ENCODE measurements at places on chromosomes 12 and 14.

GRCh38 chr14:38186216-38186615 is 21.5 kb upstream of the SSTR1 start:
- DNase-seq, result no peak

DNA sequence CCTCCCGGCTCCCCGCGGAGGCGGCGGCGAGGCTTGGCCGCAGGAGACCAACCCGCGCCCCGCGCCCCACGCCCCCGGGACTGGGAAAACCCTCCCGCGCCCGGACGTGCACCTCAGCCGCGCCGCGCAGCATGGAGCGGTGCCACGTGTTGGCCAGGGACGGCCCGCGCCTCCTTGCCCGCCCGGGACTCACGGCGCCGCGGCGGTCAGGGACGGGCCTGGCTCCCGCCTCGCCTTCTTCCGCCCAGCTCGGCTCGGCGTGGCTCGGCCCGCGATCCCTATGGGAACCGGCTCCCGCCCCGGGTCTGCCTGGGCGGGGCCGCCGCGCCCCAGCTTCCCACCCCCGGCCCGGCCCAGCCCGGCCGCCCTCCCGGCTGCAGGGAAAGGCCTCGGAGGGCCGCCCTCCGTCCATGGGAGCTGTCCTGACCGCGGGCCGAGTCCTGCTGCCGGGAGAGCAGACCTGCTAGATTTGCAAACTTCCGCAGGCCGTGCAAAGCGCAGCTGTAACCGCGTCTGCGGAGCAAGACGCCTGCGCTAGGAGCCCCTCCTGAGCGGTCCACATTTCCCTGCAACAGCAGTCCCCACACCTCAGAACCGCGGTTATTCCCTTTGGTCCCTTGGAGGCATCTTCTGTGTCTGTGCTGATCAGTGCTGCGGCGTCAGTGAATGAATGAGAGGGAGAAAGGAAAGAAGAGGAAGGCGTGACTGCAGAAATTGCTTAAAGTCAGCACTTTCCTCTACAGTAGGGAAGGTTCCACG is at the start of gene CDKL1:
Gene CDKL1, minus strand, starts transcription at position 251 of the 759 bp plus-strand sequence. CDS start 1,013 bp downstream, outside the sequence.
- DNase-seq, result peak; percentile 45

- no peak for DNase-seq
Observed at GRCh38 chr12:5503774-5504173, 71.9 kb downstream of the NTF3 start.

- no peak for DNase-seq
Observed at GRCh38 chr12:87861791-87862190, 167.4 kb downstream of the C12orf50 start.

GRCh38 chr12:122834104-122834920 is 945 bp upstream of the HIP1R start:
- no peak for DNase-seq

GRCh38 chr14:45201905-45202304 is 51.1 kb downstream of the MIS18BP1 start:
- no peak for DNase-seq

DNA sequence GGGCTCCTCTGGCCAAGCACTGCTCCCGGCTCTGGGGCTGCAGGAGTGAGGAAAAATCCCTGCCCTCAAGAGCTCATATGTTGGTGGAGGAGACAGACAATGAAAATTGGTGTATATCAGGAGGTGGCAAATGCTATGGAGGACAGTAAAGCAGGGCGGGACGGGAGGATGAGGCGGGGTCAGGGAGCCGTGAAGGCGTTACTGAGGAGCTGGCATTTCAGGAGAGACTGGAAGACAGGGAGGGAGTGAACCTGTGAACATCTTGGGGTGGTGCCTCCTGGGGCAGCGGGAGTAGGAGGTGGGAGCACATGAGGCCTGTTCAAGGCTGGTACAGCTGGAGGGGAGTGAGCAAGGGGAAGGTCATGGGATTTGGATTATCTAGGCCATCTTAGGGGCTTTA is 26.6 kb downstream of the TSPAN9 start:
- DNase-seq, result no peak

DNA sequence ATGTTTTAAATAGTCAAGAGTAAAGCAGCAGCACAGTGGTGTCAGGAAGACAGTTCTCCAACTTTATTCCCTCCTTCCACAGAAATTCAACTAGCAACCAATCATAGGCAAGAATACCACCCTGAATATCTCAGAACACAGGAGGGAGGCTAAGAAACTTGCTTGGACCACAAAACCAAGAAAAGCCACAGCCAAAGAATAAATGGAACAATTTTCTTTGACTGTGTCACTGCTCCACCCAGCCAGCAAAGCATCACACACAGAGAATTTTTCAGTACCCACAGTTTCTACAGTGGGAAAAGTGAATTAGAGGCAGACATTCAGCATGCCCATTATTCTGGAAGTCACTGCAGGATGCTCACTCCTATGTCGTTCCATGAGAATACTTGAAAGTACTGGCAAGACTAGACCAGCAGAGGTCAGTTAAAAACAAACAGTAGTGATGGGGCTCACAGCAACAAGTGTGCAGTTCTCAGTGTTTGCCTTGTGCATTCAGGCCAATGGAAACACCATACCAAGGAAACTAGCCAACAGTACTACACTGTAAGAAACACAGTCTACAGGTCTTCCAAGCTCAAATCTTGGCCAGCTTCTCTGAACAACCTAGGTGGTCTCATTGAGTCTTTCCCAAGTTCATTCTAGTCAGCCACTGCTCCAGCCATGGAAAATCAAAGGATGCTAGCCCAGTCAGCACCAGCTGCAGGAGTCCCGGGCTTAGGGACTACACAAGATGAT is 56.8 kb upstream of the FOXG1 start:
- DNase-seq, result no peak

GRCh38 chr12:91377436-91377835 is 194.8 kb upstream of the DCN start:
- no peak for DNase-seq

- DNase-seq, result no peak
Observed at GRCh38 chr14:67269298-67270060, 28.2 kb downstream of the PALS1 start.

DNA sequence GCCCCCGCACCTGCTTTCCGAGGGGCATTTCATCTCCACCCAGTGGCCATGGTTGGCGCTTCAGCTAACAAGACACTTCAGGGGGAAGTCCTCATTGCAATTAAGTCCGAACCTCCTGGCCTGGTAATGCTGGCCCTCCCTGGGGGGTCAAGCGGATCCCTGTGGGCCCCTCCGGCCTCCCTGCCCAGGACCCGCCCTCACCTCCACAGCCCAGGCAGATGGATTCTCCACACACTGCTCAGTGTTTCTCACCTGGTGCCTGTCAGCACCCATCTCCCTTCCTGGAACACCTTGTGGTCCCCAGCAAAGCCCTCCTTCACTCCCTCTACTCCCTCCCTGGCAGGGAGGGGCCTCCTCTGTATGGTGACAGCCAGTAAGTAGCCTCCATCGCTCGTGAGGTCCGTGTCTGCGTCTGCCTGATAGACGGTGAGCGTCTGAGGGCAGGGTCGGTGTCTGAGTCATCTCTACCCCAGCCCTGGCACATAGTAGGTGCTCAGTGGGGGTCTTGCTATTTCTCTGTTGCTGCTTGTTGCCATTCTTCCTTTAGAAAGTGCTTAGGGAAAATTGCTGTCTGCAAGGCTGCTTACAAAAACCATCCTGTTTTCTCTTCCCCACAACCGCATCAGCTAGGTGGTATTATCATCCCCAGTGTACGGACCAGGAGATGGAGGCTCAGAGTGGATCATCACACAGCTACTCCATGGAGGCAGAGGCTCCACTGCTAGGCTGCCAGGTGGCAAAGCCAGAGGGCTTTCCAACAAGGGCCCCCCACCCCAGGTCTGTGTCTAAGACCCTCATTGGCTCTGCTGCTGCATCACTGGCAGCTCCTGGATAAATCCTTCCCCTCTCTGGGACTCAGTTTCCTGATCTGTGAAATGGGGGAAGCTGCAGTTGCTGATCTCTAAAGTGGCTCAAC is 39.7 kb upstream of the EML1 start:
- DNase-seq, result no peak

- DNase-seq, result no peak
Observed at GRCh38 chr12:39105111-39105510, 199.7 kb upstream of the CPNE8 start.

DNA sequence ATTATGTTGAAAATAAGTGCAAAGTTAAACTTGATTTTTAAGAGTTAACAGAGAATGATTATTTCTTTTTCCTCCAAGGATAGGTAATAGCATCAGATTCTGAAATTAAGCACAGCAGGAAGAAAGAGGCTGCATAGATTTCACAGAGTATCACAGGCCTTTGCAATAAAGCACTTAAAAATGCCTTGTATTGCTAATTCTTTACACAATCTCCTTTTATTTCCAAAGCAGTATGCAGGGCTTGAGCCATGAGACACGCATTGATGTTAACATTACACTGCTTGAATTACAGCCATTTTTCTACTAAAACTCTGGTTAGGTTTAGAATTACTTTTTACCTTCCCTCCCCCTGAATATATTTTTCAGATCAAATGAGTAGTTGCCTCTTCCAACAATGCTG is 398.3 kb downstream of the BCAT1 start:
- no peak for DNase-seq

- no peak for DNase-seq
Observed at GRCh38 chr14:79967001-79967400, 244.3 kb downstream of the DIO2 start.

DNA sequence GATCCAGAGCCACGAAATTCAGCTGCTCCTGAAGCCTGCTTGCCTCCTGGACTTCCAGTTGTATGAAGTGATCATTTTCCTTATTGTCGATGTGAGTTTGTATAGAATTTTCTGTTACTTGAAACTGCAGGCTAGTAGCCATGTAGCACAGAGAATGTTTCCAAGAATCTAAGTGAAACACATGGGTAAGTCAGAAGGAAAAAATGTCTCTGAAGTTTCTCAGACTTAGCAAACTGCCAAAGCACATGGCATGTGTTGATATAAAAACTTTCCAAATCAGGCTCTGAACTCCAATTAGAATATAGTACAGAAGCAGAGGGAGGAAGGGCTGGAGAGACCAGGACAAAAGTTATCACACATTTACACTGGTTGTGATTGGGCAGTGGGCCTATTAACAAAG is 9.8 kb upstream of the PCNX1 start:
- no peak for DNase-seq

DNA sequence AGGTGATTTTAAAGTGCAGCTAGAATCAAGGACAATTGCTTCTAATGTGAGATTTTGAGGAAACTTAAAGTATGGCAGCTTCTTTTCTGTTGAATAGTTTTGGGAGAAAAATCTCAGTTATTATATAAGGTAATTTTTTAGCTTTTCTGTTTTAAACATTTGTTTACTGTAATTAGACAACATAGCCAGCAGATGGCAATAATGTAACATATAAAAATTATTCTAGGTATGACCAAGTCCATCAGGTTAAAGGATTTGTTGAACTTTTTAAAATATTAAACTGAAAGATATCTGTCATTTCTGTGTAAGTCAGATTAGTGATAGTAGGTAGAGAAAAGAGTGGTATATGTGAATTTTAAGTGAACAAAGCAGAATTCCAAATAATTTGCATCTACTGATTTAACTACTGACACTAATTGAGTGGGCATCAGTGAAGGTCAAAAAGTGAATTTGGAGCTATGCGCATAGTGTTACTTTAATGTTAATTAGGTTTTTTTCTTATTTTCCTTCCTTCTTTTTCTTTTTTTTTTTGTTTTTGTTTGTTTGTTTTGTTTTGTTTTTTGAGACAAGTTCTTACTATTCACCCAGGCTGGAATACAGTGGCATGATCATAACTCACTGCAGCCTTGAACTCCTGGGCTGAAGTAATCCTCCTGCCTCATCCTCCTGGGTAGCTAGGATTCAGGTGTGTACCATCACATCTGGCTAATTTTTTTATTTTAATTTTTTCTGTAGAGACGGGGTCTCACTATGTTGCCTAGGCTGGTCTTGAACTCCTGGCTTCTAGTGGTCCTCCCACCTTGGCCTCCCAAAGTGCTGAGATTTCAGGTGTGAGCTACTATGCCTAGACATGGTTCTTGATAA is 18.6 kb downstream of the PRORP start:
- DNase-seq, result no peak

DNA sequence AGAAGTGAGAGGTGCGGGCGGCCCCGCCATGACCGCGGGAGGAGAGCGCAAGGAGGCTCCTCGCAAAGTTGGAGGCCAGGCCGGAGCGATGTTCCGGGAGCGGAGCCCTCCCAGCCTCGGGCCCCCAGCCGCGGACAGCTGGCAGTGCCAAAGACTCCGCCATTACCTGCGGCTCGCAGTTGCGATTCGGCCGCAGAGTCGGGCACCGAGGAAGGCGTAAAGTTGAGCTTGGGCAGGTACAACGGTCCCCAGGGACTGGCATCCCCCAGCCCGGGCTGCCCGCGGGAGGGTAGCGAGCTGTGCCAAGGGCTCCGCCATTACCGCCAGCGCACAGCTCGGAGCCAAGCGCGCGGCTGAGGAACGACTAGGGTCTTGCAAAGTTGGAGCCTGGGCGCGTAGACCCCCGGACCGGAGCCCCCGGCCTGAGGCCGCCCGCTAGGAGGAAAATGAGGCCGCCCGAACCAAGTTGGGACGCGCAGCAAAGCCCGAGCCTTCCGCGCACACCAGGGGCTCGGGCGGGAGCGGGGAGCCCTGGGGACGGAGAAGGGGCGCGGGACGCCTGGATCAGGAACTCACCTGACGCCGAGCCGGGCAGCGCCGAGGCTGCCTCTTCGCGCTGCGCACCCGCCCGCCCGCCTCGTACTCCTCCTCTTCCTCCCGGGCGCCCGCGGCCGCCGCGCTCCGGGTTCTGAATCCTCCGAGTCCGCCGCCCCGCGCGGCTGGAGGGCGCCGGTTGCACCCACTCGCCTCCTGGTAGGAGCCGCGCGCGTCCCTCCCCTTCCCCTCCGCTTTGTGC is 677 bp downstream of the NOS1 start:
- no peak for DNase-seq

- DNase-seq, result no peak
Observed at GRCh38 chr14:86013641-86014040, 483.7 kb downstream of the FLRT2 start.

DNA sequence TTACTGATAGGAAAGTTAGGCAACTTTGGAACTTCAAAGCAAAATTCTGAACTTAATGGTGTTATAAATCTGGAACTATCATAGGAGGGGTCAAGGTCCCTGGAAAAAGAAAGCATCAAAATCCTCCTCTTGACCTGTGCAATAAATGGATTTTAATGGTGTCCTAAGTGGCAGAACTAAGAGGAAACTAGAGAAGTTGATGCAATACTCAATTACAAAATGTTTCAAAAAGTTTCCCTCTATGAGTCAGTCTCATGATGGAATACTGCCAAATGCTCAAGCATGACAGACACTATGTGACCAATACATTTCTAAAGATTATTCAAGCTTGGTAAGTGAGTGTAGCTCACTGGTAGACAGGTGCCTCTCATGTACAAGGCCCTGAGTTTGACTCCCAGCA is 47.7 kb upstream of the ERGIC2 start:
- DNase-seq, result no peak

DNA sequence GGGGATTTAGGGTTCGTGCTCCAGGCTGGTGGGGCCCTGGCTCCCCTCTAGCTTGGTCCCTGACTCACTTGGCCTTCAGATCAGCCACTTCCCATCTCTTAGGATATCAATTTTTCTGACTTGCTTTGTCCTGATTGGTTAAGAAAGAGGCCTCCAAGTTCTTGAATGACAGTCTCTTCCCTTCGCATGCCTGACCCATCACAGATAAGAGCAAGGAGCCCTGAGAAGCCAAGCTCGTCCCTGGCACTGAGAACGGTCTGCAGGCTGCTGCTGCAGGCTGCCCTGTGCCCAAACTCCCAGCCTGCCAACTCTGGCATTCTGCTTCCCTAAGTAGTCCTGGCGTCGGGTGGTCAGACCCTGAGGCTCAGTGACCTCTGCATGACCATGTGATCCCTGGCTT is 794 bp upstream of the LRTM2 start:
- no peak for DNase-seq

GRCh38 chr12:34402899-34403705 is 380.8 kb downstream of the ALG10 start:
- DNase-seq, result no peak

All from stimulated activated CD4-positive, alpha-beta T cell treated with anti-CD3 and anti-CD28 coated beads, Interleukin-15, amount 100 ng/mL, for 1 hour (primary cell).